Stimulated activated CD4-positive, alpha-beta T cell treated with anti-CD3 and anti-CD28 coated beads, Interleukin-12 subunit alpha, Interleukin-12 subunit beta, amount 100 ng/mL, for 24 hours (primary cell): ENCODE measurements at places on chromosomes 16 and 17.
A peak's percentile ranks its signal among the peaks of the same experiment; 100 is the strongest.

DNA sequence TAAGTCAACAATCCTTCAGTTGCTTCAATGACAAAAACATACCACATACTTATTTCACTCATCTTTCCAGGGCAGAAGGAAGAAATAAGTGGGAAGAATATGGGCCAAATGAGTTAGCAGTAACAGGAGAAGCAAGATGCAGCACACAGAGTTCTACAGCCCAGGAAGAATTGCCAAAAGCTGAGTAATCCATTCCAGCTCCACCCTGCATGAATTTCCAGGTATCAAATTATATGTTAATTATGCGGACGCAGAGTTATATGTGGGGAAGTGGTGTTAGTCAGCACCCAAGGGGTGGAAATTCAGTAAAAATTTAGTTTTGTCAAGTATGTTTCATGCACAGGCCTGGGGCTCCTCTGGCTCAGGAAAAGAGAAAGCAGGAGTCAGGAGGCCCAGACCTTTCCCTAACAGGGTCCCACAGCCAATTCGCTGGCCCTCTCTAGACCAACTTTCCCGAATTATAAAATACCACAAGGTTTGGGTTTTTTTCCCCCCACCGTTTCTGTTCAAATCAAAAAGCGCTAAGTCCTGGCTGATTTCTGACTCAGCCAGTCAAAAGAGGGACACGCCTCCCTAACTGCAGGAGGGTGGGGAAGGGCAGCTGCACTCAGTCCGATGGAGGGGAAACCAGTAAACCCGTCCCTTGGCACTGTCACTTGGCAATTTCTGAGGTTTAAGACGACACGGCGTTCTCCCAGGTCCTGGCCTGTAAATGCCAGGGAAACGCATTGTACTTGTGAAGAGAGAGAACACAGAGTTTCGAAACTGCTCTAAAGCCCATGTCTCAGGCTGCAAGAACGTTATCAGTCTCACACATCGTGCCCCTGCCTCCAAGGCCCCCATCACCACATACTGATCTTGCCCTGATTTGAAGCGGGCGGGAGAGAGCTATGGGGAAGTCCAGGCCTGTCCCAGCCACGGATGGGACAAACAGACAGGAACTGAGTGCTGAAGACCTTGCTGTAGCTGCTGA, 58.1 kb downstream of the ZFHX3 start:
- no peak for DNase-seq

GRCh38 chr16:54193665-54194333, 92.8 kb downstream of the IRX3 start:
- DNase-seq = peak; percentile 15

- DNase-seq = no peak
Observed at GRCh38 chr17:38851434-38851833, 2.1 kb downstream of the RPL23 start.

DNA sequence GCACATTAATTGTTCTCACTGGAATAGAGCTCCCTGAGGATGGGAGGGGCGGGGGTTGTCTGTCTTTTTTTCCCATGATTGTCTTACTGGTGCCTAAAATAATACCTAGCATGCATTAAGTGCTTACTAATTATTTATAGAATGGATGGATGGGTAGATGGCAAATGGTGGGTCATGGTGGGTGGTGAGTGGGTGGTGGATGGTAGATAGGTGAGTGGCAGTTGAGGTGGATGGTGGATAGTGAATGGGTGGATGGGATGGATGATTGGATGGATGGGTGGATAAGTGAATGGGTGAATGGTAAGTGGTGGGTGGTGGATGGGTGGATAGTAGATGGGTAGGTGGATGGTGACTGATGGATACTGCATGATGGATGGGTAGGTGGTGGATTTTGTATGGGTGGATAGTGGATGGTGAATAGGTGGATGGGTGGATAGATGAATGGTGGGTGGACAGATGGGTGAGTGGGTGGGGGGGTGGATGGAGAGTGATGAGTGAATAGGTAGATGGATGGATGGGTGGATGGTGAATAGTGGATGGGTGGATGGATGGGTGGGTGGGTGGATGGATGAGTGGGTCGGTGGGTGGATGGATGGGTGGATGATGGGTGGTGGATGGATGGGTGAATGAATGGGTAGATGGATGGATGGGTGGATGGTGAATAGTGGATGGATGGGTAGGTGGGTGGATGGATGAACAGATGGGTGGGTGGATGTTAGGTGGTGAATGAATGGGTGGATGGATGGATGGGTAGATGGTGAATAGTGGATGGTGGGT, 51.6 kb downstream of the RBFOX3 start:
- DNase-seq = no peak

GRCh38 chr16:77618951-77619350, 103.4 kb upstream of the NUDT7 start:
- DNase-seq = no peak

DNA sequence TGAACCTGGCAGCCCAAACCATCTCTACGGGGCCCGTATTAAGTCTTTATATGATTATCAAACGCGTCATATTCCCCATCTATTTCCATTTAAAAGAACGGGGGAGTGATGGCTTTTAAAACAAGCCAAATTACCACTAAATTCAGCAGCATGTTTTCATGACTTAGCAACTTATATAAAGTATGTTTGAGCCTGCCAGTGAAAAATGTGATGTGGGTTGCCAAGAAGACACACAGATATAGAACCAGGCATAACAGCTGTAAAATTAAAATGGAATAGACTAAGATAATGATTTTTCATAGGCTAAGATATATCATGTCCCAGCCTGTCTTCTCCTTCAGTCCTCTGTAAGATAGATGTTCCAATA, 44.8 kb upstream of the HSBP1 start:
- DNase-seq = no peak

DNA sequence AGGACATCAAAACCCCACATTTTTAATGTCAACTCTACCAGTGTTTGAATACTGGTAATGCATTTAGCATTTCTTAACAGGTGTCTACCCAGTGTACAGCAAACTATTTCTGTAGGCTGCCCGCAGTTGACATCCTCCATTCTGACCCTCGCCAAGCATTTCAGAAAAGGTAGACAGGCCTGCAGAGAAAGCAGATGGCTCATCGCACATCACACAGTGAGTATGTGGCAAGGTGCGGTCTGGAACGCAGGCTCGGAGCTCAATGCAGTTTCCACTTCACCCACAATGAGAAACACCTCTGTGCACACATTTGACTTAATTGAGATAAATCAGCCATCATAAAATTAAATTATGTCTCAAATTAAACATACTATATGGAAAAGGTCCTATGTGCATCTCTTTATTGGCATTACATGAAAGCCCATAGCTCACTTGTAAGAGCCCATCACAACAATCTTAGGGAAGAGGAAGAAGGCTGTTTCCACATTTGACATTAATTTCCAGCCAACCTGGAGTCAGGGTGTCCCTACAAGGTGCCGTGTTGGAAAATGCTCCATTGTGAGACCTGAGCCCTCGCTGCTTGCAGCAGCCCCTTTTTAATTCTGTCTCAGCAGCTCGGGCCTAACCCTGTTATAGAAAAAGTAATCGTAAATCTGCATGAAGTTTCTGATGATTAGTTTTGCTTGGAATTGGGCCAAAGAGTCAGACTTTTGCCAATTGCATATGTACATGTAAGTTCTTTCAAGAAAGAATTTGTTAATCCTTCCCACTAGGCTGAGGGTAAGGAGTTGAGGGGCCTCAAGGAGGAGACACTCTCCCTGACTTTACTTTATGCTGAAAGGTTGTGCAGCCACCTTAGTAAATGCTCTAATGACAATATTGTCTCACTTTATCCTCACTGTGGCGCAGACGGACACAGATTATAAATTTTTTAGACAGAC, 378.7 kb upstream of the DYNLRB2 start:
- DNase-seq = no peak

DNA sequence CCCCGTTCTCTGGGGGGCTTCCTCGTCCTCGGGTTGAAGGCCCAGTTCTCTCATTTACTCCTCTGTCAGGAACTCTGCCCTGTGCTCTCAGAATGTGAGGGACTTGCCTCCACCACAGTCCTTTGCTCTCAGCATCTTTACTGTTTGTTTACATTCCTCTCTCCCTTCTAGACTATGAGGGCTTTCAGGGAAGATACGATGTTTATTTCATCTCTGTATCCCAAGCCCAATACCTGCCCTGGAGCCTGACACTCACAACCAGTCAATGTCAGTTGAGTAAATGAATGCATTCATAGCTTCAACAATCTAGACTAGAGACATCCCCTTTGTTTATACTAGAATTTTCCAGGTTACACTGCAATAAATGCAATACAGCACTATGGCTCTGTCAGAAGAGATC, 409.6 kb upstream of the CDH11 start:
- no peak for DNase-seq
